Stimulated activated naive CD4-positive, alpha-beta T cell (primary cell): ENCODE measurements at places on chromosomes 4 and X.

GRCh38 chrX:71326394-71326793 is 24.8 kb downstream of the ITGB1BP2 start:
- no peak for DNase-seq

GRCh38 chrX:153478746-153479145 is 8.4 kb upstream of the HAUS7 start:
- DNase-seq = no peak

DNA sequence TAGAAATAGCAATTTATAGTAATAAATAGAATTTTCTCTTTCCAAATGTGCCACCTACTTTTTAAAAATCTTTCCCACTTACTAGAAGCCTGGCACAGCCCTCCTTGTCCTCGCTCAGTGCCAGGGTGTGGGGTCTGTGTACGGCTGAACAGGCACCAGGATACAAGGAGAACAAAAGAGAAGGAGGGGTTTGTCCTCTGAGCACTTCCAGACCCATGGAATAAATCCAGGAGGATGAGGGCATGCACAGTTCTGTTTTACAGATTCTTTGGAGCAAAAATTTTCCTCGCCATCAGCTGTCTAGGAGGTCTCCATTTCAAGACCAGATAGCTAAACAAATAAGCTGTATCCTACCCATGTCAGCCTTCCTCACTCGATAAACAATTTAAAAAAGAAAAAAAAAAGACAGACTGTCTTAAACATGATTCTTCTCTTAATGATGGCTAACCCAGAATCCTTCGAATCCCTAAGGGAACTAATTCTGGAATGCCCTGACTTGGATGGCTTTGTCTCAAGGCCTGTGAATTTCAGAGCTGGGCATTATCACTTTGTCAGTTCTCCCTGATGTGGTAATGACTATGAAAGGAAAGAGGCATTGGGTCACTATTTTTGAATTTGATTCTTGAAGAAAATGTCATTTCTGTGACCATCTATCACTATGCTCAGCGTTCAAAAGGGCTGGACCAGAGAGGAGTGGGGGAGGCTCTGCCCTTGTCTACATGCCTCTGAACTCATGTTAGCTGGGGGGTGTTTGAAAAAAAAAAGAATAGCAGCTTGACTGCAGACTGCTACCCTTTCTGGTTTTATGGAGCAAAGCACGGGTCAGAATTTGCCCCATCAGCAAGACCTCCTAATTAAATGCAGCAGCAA is 151.0 kb downstream of the DCTD start:
- DNase-seq = no peak

GRCh38 chrX:11386001-11386523 is 92.8 kb downstream of the AMELX start:
- DNase-seq = no peak

- DNase-seq = peak; percentile 2
These were observed 22.9 kb upstream of the PUDP start for GRCh38 chrX:7170898-7171297.

GRCh38 chr4:124947622-124948265 is 235.2 kb upstream of the ANKRD50 start:
- DNase-seq = no peak

- peak; percentile 13 for DNase-seq
These were observed 738.3 kb upstream of the FRG1 start for GRCh38 chr4:189202182-189202868.

DNA sequence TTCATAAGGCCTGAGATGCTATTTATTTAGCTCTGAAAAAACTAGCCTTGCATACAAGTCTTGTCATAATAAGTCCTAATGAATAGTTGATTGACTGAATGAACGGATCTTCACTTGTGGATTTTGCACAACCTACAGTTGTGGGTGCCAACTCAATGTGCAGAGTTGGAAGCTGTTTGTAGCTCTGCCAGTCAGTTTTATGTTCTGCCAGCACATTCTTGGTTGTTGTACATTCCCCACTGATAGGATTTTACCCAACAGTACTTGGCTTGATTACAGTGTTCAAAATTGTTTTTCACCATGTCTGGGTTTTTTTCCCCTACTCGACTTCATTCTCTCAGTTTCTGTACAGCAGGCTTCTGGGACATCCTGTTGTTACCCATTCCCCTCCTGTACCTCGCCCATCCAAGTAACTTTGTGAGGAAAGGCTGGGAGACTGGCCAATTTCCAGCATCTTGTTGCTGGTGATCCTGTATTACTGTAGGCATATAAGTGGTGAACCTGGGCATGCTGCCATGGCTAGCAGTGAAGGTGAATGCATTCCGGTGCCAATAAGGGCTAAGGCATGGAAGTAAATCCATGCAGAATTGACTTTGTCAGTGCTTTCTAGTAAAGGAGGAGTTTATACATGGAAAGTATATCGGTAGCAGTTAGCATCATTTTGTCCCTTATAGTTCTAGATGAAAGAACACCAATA is 22.8 kb downstream of the IL1RAPL1 start:
- DNase-seq = no peak

- no peak for DNase-seq
These were observed 25.2 kb downstream of the PPP1R2C start for GRCh38 chrX:42752730-42753129.

DNA sequence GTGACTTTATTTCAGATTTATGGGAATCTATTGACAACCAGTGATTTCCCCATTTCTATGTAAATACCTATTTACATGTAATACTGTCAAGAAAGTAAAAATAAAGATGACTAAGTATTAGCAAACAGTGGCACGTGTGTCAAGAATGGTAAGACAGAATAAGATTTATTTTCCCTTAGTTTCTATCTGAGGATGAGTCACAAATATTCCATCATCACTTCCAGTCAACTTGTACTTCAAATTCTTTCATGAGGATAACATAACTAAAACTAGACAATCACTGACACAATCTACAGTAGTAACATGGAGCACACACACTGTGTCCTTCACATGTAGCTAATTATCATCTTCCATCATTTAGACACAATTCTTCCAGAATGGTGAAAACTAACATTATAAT is 625.3 kb upstream of the PCDH7 start:
- no peak for DNase-seq

DNA sequence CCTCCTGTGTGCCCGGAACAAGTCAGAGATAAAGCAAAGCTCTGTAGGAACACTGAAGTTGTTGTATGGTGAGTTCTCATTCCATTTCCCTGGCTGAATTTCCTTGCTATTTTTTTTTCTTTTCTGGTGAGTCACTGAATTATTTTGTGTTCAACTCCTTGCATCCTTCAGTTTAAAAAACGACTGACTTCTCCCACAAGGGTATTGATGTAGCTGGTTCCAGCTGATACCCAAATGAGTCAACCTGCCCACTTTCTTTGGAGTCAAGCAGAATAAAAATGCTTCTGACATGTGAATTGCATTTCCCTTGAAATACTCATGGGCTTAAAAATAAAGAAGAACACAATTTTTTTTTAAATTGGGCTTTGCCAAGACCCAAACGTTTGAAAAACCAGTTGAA is 85.5 kb downstream of the SHOX start:
- DNase-seq = no peak

DNA sequence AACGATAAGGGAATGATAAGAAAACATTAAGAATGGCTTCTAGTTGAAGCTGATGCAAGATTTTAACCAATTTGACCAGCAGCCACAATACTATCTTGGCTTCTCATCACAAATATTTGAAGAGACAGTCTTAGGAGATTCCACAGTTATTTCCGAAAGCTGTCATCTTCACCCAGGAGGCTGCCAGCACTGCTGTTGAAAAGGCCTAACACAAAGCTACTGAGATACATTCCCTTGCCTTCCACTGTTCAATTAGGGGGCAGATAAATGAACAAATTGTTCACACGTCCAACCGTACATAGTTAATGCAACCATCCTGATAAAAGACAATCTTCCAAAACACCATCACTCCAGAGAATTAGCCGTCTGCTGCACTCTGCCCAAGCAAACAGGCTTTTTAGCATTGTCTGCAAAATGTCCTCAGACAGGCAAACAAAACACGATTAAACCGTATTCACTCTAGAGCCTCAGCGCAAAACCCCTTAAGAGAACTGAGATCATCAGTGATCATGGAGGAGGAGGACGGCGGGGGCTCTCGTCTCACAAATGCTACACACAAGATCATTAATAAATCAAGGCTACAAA is 189.8 kb upstream of the PSAPL1 start:
- DNase-seq = no peak

GRCh38 chrX:46407036-46407752 is 138.0 kb downstream of the ZNF674 start:
- DNase-seq = no peak

- no peak for DNase-seq
These were observed 17.1 kb downstream of the USP46 start for GRCh38 chr4:52641854-52642563.

DNA sequence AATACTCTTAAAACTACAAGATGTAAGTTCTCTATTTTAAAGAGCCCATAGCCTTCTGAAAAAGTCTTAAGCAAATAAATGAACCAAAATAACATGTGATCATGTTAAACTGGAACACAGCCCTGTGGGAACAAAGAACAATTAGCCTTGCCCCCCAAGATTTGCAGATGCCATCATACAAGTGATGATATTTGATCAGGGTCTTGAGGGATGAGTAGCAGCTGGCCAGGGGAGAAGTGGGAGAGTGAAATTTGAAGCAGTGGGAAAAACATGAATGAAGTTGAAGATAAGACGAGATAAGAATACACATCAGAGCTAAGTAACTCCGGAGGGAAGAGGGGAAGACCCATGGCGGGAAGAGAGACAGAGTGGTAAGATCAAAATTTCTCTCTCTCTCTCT is 450.1 kb upstream of the FTHL17 start:
- DNase-seq = no peak

DNA sequence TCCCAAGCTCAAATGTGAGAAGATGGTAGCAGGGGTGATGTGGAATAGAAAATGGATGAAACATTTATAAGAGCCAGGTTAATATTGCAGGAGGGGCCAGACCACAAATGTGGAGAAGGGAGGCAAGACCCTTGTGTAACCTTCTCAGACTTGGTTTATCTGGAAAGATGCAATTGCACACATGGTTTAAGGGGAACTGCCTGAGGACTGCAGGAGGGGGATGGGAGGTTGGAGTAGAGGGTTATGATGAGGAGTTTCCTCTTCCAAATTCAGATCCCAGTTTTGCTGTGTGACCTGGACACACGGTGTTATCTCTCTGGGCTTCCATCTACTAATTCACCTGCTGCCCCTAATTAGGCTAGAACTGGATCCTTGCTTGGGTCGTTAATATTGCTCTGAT is 46.1 kb downstream of the RAB40AL start:
- DNase-seq = no peak

DNA sequence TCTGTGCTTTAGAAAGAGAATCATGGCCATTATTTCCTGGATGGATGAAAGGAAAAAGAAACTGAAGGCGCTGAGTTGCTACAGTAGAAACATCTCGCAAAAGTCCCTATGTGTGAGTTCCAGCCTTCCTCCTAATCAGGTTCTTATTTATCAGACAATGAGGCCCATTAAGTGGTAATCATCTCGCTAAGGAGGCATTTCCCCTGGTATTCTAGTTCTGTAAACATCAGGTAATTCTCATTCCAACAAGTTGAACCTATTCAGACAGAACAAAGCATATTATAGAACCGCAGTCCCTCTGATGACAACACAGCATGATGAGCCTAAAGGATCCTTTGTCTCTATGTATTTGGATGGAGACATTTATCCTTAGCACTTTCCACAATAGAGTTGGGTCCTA is 205.7 kb upstream of the MAOA start:
- DNase-seq = no peak

GRCh38 chr4:122914292-122914904 is 8.0 kb downstream of the NUDT6 start:
- DNase-seq = no peak

- DNase-seq = no peak
These were observed 49.9 kb upstream of the FGF13 start for GRCh38 chrX:138761380-138761779.

- no peak for DNase-seq
These were observed 45.9 kb downstream of the ABLIM2 start for GRCh38 chr4:8112672-8113071.

DNA sequence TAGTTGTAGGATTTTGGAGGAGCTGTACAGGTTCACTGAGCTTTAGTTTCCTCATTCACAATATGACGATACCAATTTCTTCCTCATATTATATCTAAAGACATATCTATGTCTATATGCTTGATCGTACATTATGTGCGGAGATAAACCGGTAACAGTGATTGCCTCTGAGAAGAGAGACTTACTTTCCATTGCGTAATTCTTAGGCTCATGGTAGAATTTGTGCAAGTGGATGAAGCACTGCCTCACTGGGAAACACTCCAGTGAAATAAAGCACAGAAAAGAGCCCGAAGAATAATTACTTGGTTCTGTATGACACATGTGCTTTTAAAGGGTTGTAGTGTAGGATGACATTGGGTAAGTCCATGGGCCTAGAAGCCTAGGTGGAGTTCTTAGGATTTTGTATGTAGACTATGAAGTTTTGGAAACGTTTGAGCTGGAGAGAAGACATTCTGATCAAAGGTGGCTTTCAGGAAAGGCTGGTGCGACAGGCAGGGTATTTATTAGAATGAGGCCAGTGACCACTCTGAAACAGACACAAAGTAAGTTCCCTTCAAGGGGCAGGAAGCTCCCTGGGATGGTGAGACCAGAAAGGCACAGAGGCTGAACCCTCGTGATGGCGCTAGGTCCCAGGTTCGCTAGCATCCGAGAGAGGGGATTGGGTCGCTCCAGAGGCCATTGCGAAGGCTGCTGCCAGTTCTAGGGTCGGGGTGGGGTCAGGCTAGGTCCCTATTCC is 649 bp upstream of the VBP1 start:
- no peak for DNase-seq

DNA sequence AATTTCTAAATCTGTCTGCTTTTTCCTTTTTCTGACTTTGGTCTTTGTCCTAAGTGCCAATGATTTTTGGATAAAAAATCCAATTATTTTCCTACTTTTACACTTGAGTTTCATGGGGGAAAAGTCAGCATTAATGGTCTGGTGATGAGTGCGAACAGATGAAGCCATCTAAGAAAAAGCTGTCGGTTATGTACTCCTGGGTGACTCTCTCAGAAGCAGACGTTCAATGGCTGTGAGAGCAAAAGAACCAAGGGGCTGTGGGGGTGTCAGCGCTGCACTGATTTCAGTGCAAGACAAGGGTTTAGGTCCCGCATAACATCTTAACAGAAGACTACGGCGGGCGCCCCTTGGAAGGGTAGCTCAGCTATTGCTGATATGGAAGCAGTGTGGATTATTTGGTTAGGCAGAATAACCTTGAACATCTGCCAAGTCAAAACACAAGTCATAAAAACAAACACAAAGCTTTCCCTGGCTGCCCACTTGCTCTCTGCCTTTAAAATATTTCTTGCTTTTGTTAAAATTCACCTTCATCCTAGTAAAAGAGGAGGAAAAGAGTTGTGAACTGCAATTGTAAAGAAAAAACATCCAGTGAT is 240.5 kb downstream of the MAML3 start:
- DNase-seq = no peak

- DNase-seq = no peak
These were observed 38.6 kb downstream of the TRPC5 start for GRCh38 chrX:112043997-112044396.

DNA sequence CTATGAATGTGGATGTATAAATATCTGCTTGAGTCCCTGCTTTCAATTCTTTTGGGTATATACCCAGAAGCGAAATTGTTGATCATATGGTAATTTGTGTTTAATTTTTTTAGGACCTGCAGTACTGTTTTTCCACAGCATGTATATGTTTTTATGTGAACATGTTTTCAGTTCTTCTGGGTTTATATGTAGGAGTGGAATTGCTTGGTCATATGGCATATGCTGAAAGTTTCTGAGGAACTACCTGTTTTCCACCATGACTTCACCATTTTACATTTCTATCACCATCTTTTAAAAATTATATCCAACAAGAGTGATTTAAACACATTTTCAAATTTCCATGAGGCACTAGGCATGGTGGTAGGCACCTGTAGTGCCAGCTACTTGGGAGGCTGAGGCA is 8.2 kb downstream of the PPAT start:
- DNase-seq = no peak

GRCh38 chrX:101108284-101108683 is 10.3 kb downstream of the CENPI start:
- no peak for DNase-seq
